ENCODE measurements at places on chromosomes 1 and 21.

DNA sequence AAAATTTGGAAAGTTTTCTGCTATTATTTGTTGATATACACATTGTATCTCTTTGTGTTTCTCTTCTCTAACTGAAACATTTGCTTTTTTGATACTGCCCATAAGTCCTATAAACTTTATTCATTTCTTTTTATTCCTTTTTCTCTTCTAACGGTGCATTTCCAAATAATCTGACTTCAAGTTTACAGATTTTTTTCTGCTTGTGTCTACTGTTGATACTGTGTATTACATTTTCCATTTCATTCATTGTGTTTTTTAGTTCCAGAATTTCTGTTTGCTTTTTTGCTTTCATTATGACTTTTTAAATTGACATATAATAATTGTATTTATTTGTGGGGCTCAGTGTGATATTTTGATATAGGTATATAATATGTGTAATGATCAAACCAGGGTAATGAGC lies 38.3 kb upstream of the PLA2G2A start:
- DNase-seq = no peak

DNA sequence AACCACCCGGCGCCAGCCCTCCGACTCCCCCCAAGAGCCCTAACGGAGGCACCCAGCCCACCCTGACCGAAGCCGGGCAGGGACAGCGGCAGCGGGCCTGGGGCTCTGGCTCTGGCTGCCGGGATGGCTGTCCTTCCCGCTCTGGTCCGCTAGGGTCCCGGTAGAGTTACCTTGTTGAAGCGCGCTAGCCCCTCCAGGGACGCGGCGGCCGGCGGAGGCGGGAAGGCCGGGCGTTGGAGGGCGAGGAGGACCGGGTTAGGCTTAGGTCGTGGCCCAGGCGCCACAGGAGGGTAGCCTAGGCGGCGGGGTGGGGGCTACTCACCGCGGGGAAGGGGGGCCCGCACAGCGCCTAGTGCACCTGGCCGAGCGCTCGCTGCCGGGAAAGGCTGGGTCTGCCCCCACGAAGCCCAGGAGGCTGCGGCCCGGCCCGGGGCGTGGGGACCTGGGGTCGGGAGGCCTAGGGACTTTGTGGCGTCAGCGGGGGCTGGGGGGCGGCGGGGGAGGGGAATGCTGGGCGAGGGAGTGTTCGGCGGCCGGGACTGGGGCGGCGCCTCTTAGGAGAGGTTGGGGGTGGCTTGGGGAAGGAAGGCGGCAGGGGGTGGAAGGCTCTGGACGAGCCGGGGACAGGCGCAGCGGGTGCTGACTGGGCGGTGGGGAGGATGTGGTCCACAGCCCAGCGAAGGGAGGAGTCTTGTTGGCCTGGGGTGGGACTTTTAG lies at the start of gene TRIM17:
TSS of gene TRIM17 (minus strand) at position 645 of the 717 bp plus-strand sequence. CDS start 1,789 bp downstream, outside the sequence.
- DNase-seq = no peak

- DNase-seq = no peak
Measured at GRCh38 chr1:53594391-53595180, 135.4 kb downstream of the DMRTB1 start.

- DNase-seq = no peak
Measured at GRCh38 chr1:56156971-56157876, 422.1 kb downstream of the PLPP3 start.

DNA sequence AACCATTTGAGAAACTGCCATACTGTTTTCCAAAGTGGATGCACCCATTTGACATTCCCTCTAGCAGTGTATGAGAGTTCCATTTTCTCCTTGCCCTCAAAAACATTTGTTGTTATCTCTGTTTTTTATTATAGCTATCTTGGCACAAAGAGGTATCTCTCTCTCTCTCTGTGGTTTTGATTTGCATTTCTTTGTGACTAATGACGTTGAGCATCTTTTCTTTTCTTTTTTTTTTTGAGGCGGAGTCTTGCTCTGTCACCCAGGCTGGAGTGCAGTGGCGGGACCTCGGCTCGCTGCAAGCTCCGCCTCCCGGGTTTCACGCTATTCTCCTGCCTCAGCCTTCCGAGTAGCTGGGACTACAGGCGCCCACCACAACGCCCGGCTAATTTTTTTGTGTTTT lies 17.4 kb upstream of the ZMYM6 start:
- DNase-seq = no peak

DNA sequence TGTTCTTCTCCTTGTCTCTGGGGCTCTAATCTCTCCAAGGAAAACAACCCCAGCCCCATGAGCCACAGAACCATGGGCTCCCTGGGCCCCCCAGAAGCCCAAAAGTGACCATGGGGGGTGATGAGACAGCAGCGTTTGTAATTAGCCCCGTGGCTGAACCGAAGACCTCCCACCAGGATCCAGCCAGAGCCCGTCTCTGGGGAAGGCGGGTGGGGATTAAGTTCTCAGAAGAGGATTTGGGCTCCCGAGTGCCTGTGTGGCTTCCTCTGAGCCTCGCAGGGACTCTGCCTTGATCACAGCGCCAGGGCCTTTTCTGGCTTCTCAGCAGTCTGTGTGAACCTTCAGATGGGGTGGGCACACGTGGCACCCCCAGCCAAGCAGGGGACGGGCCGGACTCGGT lies 77.0 kb downstream of the ALPL start:
- DNase-seq = no peak

DNA sequence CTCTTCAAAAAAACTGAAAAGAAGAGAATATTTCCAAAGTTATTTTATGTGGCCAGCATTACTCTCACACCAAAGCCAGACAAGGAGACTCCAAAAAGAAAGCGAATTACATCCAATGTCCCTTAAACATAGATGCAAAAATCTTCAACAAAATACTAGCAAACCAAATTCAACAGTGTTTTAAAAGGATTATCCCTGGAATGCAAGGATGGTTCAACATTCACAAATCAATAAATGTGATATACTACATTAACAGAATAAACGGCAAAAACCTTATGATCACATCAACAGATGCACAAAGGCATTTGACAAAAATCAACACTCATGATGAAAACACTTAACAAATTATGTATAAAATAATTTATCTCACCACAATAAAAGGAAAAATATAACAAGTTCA lies 207.8 kb downstream of the DENND1B start:
- no peak for DNase-seq

DNA sequence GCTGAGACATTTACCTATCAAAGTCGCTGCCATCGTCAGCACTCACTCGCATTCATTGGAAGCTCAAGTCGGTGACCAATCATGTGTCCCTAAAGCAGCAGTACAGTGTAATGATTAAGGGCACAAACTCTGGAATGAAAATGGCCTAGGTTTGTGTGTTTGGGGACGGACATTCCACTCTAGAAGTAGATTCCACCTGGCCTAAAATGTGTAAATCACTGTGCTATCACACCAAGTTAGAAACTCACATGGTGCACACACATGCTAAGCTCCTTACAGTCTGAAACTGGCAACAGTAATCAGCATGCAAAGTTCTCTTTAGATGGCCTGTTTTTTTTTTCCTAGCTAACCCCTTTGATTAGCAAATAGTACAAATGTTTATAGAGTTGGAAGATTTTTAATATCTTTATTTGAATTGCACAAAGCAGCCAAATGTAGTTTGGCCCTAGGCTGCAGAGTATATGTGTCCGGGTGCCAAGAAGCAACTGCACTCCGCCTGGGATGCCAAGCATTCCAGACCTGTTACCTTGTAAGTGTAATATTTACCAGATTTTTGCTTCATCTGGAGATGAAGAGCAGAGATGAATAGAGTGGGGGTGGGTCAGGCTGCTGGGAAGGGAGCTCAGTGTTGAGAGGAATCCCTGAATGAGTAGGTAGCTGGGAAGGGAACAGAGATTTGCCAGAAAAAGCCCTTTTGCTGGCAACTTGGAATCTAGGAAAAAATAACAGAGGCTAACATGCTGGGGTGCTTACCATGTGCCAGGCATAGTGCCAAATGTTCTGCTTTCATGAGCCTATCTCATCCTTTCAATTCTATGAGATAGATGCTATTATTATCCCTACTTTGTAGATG lies 35.2 kb downstream of the TGFB2 start:
- DNase-seq = no peak
